Lower lobe of right lung (tissue), 2 donors: ENCODE measurements at places on chromosomes 5 and 9. TPM values are rescaled to one million over a fixed set of nuclear protein-coding genes. Genes with fewer than 3 reads are reported as not detected.

DNA sequence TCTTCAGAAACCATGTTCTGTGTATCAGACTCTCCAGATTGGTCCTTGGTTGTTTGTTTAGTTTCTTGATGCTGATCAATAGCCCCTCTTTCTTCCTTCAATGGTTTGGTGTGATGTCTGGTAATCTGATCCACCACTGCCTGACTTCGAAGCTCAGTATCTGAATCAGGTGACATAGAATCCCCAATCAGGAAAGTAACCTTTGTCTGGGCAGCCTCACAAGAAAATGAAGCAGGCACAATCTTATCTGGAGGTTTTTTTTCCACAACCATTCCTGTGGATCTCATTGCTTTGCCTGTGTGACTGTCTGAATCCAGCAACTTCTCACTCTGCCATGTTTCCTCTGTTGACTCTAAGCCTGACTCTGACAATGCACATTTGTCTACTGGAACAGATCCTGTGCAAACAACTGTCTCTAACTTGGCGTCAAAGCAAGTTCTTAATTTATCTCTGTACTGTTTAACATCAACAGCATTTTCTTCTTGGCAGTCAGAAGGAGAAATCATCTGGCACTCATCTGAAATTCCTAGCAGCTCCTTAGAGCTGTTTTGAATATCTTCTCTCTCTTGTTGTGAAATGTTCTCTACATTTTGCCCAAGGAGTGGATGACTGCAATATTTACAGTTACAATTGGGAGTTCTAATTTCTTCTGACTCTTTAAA is 37.1 kb upstream of the RAPGEF6 start:
- DNase-seq: no peak

GRCh38 chr5:173998531-173998930 is 9.6 kb downstream of the C5orf47 start:
- DNase-seq: no peak

NFIB gene
- 97.7 TPM for total RNA-seq

TAS2R1 gene
- total RNA-seq: not detected

GRCh38 chr5:178293400-178293799 is 60.8 kb upstream of the PHYKPL start:
- peak; percentile 38 for DNase-seq

GRCh38 chr5:109141222-109142200 is 268.3 kb downstream of the PJA2 start:
- no peak for DNase-seq

DNA sequence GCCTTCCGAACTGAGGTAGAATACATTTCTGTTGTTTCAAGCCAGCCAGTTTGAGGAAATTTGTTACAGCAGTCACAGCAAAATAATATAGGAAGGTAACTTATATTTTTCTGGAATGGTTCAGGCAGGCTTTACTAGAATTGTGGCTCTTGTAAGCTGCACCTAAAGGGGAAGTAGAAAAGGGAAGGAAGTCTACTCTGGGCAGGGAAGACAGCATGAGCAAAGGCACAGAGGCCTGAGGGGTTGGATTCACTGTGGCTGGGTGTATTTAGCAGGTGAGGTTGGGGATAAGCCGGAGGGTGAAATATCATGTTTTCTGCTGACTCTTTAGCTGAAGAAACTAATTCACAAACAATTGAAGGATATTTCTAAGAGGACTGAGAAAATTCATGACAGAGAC is 183.5 kb downstream of the GAS1 start:
- no peak for DNase-seq

GRCh38 chr5:125446986-125447385 is 700.5 kb upstream of the ZNF608 start:
- DNase-seq: no peak

- no peak for DNase-seq
Measured at GRCh38 chr9:115730396-115730795, 423.2 kb upstream of the PAPPA start.

DNA sequence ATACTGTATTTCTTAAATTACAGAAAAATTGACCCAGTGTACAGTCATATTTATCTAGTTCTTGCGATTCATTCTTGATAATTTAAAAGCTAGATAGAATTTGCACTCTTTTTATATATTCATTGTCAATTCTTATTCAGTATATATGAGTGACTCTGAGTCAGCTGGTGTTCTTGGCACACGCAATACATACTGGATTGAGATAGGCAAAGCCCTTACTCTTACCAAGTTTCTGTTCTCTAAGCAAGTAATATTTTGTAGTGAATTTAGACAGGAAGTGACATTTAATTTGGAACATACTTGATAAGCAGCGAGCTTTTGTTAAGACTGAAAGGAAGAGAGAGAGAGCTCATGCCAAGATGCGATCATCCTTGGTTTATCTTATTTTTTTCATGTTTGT is 57.7 kb downstream of the GPBP1 start:
- no peak for DNase-seq

GRCh38 chr5:6302075-6302474 is 76.3 kb downstream of the MED10 start:
- no peak for DNase-seq

RC3H2 gene
- 44.2 TPM for total RNA-seq

RLN2 gene
- 1.3 TPM for total RNA-seq

DNA sequence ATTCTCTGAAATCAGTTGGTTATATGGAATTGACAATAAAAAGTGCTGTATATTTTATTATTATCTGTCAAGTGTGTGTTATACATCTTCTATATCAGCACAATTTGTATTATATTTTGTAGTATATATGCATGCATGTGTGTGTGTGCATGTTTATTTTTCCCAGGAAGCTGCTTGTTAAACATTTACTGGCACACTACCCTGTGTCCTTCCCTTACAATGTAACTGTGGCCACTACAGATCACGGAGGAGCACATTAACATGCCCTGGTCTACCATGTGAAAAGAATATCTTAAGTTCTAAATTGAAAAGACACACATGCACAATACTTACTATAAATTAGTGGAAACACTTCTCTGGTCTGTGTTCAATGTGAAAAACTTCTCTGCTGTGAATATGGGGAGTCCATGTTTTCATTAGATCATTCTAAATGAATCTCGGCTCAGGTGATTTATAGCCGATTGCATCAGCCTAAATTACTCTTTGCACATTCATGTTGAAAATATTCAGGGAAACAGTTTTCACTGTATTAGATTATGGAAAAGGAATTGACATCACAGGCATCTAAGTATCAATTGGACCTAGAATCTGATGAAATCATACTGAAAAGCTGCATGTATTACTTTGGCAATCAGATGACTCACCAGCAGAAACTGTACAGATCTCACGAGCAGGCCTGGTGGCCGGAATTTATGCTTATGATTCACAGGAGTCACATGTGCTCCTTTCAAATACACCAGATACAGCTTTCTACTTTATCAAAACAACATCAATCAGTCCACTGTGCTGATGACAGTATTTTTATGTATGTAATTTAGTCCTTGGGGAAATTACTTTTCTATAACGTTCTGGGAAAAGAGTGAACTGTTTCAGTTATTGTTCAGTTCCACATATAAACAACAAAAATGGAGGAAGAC is 39.4 kb downstream of the LURAP1L start:
- peak; percentile 46 for DNase-seq

DNA sequence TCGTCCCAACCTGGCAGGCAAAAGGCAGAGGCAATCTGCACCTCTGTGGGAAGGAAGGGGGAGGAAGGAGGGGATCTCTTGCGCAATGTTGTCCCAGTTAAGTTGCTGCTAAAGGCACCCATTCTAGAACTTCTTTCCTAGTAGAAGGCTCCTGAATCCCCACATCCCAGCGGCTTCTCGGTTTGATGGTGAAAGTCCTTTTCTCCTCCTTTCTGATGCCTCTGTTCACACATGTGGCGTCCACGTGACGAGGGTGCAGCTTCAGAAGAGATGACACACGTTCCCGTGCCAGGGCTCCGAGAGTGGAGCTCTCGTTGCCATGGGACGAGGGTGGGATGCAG is 96.9 kb upstream of the FCN2 start:
- no peak for DNase-seq

DNA sequence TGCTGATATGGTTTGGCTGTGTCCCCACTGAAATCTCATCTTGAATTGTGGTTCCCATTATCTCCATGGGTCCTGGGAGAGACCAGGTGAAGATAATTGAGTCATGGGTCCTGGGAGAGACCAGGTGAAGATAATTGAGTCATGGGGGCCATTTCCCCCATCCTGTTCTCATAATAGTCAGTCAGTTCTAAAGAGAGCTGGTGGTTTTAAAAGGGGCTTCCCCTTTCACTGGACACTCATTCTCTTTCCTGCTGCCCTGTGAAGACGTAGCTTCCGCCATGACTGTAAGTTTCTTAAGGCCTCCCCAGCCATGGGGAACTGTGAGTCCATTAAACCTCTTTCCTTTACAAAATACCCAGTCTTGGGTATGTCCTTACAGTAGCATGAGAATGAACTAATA is 99.6 kb downstream of the TRIM32 start:
- no peak for DNase-seq

ACOT12 gene
- total RNA-seq: not detected

DNA sequence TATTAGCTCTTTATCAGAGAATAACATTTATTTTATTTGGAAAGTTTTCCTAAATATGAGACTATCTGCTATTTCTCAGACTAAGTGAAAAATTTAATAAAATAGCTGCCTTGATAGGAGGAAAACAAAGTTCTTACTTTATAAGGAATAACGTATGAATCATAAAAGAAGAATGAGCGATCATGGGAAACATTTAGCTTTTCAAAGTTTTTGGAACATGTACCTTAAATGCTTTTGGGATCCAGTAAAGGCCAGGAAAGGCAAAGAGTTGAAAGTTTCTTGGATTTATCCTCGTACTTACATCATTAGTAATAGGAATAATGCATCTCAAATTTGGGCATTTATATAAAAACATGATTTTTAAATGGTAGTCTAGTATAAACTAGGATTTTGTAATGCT is 19.4 kb downstream of the OGN start:
- no peak for DNase-seq

DNA sequence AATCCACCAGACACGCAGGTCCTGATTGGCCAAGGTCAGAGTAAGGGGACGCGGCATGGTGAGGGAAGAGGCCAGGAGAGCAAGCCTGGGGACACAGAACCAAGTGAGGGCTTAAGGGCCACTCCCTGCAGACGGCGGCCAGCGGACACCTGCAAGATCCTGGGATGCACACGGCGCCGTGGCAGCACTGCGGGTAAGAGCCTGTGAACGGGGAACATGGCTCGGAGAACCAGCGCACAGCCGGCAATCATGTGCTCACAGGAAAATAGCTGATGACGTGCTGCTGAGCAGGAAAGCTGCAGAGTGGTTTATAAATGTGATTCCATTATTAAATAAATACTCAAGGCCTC is 27.0 kb upstream of the NSMF start:
- no peak for DNase-seq

N4BP3 gene
- total RNA-seq: 7.9 TPM

FNIP1 gene
- total RNA-seq: 40.3 TPM

DNA sequence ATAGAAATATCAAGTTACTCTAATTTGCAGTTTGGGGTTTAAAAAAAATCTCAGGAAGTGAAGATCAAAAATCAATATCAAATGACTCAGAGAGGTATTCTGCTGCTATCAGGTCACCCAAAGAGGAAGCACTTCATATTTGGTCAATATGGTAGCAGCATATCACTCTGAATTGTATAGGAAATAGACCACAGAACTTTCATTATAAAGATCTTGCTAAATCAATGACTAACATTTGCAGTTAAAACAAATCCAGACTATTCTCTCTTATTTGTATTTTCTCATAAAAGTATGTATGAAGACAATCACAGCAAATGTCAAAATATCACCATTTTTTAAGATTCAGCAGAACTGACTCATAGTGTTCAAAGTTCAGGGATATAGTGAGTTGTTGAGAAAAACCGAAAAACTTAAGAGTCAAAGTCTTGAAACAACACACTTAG is 105.8 kb upstream of the PCSK1 start:
- no peak for DNase-seq

IGIP gene
- total RNA-seq: 17.7 TPM

CACNA1B gene
- 0.06 TPM for total RNA-seq

GRCh38 chr5:81995407-81995806 is 23.6 kb downstream of the ATG10 start:
- no peak for DNase-seq

GRCh38 chr5:148730942-148731898 is 76.9 kb upstream of the HTR4 start:
- DNase-seq: peak; percentile 52

DELE1 gene
- total RNA-seq: 75.0 TPM

DNA sequence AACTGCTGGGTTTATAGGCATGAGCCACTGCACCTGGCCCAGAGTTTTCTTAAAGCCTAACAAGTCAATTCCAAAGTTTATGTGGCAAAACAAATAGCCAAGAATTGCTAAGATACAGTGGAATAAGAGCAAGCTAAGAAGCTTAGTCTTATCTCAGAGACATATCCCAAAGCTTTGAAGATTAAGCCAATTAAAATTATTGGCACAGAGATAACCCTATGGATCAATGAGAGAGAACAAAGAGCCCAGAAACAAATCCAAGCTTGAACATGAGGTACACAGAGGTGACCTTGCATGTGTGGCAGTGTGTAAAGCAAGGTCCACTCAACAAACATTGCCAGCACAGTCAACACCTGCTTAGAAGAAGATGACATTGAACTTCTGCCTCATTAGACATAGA is 13.3 kb downstream of the BTNL3 start:
- DNase-seq: no peak

- DNase-seq: peak; percentile 56
Measured at GRCh38 chr9:38619556-38620447, 594 bp downstream of the ANKRD18A start.

ANKRD31 gene
- total RNA-seq: 0.27 TPM

KIF27 gene
- total RNA-seq: 10.4 TPM

- no peak for DNase-seq
Measured at GRCh38 chr5:31962871-31963307, 211.2 kb downstream of the GOLPH3 start.

LPAR1 gene
- total RNA-seq: 23.2 TPM

GRCh38 chr9:129619787-129620668 is 873 bp downstream of the C9orf50 start:
- no peak for DNase-seq

DNA sequence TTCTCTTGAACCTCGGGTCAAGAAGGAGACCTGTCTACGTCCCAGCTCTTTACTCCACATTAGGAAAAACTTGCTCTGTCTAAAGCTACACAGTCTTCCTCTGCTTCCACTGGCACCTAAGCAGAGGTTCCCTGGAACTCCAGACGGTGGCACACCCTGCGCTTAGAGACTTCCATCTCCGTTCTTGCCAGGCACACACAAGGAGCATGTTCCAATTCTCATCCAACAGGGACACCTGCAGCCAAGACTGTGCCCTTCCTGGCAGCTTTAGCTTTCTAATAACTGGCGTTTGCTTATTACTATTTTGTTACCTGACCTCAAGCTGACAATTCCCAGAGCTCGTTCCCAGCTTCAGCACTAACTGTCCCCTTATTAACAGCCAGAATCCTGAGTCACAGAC is 16.0 kb downstream of the CAPSL start:
- DNase-seq: no peak

- DNase-seq: no peak
Measured at GRCh38 chr9:134655101-134655500, 13.5 kb downstream of the COL5A1 start.

GRCh38 chr5:171857489-171857876 is 71.9 kb downstream of the SMIM23 start:
- DNase-seq: no peak

GRCh38 chr5:4737868-4738267 is 402.3 kb upstream of the ADAMTS16 start:
- DNase-seq: no peak
